ENCODE measurements at places on chromosomes 5 and 9.

DNA sequence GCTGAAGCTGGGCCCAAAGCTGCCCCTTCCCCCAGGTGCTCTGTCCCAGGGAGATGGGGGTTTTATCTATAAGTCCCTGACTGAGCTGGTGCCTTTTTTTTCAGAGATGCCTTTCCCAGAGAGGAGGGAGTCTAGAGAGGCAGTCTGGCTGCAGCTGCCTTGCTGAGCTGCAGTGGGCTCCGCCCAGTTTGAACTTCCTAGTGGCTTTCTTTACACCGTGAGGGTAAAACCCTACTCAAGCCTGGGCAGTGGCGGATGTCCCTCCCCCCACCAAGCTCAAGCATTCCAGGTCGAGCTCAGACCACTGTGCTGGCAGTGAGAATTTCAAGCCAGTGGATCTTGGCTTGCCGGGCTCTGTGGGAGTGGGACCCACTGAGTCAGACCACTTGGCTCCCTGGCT lies 41.3 kb downstream of the CAVIN4 start:
- no peak for DNase-seq

DNA sequence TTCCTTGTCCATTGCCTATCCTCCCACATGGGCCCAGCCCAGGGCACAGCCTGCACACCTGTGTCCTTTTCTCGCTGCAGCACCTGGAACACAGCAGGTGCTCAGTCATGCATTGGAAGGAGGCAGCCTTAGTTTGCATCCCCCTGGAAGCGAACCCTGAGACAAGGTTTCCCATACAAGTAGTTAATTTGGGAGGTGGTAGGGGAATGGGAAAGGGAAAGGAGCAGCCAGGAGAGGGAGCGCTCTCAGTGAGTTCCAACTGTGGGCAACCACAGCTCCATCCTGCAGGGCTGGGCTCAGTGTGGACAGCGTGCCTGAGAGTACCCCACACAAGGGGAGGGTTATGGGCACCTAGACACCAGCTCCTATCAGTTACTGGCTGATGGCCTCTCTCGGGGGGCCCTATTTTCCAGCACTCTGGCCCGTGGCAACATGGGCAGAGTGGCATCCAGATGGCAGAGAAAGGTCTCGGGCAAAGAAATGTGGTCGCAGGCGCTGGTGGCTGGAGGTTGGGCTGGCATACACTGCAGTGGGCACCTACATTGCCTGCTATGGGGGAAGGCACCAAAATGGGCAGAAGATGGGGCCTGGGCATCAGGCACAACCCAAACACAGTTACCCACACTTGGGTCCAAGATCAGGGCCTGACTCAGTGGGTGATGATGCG lies 50.1 kb downstream of the TSPAN17 start:
- no peak for DNase-seq

DNA sequence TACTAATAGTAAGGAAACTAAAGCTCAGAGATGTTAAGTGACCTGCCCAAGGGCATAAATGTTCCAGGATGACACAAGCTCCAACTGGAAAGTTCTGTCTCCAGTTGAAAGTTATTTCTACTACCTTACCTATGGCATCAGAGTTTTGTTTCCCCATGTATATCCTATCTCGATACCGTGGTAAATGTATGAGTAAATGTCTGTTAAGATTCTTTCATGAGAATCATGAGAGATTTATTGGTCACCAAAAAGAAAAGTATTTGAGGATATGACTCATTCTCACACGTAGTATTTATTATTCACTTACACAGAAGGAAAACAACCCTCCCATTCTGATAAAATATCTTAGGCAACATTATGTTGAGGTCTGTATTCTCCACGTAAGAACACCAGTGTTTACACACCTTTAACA lies 11.1 kb upstream of the SHOC1 start:
- DNase-seq, result no peak

DNA sequence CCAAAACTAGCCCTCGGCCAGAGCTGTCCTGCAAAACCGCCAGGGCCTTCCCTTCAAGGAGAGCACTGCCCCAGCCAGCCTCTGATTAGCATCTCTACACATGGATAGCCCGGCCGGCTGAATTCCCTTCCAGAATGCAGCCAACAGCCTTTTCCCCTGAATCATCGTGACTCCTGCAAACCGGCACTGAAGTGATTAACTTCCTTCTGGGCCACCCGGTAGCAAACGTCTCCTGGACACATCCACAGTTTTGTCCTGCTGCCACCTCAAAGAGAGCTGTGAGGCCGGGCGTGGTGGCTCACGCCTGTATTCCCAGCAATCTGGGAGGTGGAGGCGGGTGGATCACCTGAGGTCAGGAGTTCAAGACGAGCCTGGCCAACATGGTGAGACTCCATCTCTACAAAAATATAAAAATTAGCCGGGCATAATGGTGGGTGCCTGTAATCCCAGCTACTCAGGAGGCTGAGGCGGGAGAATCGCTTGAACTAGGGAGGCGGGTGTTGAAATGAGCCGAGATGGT lies 21.1 kb upstream of the EEIG1 start:
- peak; percentile 64 for DNase-seq

- DNase-seq, result peak; percentile 31
Measured at GRCh38 chr5:167886196-167886595, 405.2 kb upstream of the WWC1 start.

DNA sequence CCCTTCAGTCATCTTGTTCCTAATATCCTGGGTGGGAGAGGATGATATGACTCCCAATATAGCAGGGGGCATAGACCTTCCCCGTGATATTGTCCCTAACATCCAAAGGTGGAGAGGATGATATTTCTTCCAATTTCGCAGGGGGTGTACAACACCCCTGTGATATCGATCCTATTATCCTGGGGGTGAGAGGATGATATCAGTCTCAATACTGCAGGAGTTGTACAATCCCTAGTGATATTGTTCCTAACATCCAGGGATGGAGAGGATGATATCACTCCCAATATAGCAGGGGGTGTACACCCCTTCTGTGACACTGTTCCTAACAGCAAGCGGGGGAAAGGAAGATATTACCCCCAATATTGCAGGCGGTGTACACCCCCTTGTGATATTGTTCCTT lies 122.6 kb downstream of the TMEM38B start:
- no peak for DNase-seq

GRCh38 chr9:8653111-8653510 lies 853.5 kb upstream of the DMAC1 start:
- DNase-seq, result no peak

GRCh38 chr5:56432321-56432720 lies 199.2 kb upstream of the ANKRD55 start:
- no peak for DNase-seq

DNA sequence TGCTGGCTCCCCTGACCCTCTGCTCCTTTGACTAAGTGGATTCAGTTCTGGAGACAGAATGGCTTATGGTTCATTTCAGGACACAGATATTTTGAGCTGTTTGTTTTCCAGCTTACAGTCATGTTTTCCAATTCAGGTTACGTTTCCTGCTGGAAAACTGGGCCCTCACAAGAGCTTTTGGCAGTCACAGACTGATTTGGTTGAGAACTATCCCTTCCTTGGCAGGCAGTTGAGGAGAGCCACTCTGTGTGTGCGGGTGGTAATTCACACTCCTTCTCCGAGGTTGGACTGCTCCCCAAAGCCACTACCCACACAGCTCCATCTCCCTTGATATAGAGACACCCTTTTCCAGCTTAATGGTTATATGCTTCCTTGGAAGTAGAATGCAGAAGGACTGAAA lies 534.5 kb downstream of the TMEM38B start:
- DNase-seq, result no peak

GRCh38 chr5:178121391-178122276 lies 8.3 kb downstream of the N4BP3 start:
- no peak for DNase-seq

Data from AG04449 (cell line).